ENCODE measurements at places on chromosomes 12 and 14. TPM values are rescaled to one million over a fixed set of nuclear protein-coding genes. Genes with fewer than 3 reads are reported as not detected.
A peak's percentile ranks its signal among the peaks of the same experiment; 100 is the strongest.

DNA sequence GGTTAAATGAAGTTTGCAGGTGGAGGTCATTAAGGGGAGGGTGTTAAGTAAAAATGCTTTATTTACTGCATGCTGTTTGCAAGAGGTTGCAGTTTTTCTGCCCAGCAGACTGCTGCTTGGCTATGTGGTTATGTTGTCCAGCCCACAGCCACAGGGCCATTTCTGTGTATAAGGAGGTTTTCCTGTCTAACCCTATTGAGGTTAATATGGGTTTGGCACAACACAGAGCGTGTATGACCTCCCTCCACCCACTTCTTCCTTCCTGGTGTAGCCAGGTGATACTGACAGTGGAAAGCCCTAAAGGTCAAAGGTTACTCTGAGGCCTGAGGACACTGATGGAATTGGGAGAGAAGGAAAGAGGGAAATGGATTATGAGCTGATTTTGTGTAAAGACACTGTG is 253.7 kb upstream of the PWP1 start:
- no peak for DNase-seq

- no peak for DNase-seq
Measured at GRCh38 chr12:124224535-124225110, 70.3 kb upstream of the RFLNA start.

DNA sequence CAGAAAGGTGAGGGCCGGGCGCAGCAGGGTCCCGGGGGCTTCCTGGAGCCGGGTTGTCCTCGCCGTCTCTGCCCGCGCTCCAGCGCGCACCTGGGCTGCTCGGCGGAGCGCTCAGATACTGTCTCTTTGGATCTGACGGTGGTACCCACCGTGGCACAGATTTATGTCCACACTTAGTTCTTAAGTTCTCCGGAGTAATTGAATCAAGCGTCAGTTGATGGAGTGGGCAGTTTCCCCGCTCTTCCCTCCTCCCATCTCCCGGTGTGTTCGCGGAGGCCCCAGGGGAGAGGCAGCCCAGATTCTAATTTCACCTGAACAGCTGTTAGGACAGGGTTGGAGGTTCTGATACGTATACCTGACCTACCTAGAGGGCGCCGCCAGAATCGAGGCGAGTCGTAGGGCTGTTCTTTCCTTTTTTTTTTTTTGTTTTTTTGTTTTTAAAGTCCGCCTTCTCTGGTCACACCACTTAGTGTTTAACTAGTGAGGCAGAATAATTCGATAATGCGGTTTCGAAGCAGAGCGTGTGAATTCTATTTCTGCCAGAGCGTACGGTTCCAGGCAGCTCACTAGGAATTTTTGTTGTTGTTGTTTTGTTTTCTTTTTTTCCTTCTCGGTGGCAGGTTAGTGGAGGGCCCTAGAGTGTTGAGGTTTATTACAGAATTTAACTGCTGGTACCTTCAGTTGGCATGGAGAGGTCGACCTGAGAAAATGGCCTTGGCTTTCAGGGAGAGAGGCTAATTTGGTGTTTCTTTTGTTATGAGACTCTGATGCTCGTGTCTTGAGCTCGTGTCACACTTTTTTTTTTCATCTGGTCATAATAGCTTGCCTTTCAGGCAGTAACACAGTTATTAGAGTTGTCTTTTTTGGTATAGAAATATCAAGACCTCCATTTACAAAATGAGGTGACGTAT is 22.3 kb upstream of the GNS start:
- DNase-seq, result no peak

GRCh38 chr12:109575683-109576082 is 2.1 kb downstream of the MVK start:
- no peak for DNase-seq

DNA sequence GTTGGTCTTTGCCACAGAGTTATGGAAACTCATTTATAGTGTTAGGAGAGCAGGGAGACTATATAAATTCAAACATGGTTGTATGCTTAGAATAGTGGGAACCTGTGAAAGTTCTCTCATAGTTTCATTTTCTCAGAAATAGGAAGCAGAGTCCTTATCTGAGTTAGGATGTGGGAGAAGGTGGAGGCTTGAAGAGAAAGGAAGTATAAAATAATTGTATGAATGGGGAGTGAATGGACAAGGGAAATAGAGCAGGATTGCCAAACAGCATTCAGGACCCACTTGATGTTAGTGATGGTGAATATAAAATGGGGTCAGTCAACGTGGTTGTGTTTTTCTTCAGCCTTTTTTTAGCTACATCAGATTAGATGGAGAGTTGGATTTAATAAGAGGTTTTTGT is 34.0 kb upstream of the TPH2 start:
- no peak for DNase-seq

DNA sequence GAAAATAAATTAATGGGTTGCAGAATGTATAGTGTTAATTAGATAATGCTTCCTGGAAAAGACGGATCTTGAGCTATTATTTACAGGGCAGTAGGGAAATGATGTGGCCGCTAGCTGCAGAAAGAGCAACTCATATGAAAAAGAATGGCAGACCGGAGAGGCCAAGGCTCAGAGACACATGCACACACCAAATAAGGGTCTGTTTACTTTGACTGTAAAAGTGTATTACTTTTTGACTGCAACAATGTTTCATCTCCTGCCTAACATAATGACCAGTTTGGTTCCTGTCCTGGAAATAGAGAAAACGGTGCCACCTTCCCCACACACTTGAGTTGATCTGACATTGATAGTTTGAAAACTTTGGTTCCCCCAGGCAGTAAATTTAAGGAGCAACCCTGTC is 290.9 kb downstream of the CACNA1C start:
- no peak for DNase-seq

DNA sequence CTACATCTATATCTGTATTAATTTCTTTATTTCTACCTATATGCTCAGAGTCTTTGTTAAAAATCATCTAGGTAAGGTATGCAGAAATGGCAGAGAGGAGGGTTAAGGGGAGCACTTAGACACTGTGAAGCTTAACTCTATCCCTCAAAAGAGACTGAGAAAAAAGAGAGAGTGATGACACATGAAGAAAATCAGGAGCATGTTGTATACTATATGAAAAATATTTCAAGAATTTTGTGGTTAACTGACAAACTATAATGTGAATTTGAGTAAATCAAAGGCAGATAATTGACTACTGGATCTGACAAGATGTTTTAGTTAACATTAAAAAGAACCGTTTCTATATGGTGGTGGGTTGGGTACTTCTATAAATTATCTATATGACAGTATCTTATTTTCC is 1814.2 kb upstream of the SEL1L start:
- no peak for DNase-seq

- DNase-seq, result no peak
Measured at GRCh38 chr14:73752297-73752992, 38.3 kb upstream of the PNMA1 start.

DNA sequence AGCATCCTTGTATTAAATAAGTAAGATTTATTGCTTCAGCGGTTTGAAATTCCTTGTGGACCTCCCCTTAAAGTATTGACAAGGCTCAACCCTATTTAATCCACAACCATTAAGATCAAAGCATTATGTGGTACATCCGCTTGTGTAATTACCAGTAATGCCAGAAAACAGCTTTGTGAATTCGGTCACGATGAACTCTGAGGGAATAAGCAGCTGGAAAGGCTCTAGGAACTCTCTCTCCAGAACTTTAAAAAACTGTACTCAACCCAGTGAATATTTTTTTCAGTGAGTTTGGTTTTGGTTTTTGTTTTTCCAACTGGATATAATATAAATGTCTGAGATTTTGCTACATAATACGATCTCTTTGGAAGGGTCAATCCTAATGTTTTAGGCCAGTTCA is 49.3 kb upstream of the DIO2 start:
- no peak for DNase-seq

GRCh38 chr14:100066962-100067361 is 1.7 kb downstream of the EVL start:
- DNase-seq, result no peak

DNA sequence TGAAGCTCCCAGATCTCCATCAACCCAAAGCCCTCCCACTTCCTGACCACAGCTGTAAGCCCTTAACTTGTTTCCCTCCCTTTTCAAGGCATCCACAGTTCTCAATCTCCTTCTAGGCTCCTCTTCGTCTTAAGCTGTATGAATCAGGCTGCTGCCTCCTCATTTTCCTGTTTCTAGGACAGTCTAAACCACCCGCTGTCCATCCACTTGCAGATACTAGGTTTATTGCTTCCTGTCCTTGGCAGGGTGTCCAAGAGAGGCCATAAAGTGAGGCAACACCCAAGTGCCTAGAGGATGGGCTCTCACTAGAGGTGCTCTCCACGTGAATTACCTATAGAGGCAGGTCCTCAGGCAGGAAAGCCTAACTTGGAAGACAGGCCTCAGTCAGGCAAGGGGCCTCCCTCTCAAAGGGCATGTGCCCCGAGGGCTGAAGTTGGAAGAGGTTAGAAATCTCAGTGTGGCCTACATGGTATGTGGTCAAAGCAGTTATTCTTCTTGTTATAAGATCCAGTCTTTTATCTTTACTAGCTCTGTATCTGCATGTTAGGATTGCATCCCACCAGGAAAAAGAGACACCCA is 8.8 kb upstream of the TMEM106C start:
- DNase-seq, result no peak

DNA sequence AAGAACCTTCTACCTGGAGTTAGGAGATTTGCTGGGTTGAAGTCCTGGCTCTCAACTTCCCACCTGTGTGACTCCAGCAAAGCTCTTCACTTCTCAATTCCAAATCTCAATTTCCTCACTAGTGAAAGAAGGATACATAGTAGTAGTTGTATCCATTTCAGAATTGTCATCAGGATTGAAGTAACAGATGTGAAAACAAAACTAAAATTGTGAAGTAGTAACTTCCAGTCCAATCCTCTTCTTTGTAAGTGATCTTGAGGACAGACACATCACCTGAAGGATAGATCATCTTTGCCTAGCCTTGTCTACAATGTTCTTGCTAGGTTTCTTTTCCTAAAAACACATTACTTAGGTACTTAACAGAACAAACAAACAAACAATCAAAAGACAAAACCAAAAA is 1.2 kb upstream of the LRRK2 start:
- no peak for DNase-seq

GRCh38 chr12:127191129-127191528 is 1075.8 kb upstream of the TMEM132C start:
- DNase-seq, result no peak

GRCh38 chr12:68467514-68467913 is 135.4 kb upstream of the MDM1 start:
- no peak for DNase-seq

GRCh38 chr12:42346403-42347002 is 20.5 kb downstream of the PPHLN1 start:
- no peak for DNase-seq

DNA sequence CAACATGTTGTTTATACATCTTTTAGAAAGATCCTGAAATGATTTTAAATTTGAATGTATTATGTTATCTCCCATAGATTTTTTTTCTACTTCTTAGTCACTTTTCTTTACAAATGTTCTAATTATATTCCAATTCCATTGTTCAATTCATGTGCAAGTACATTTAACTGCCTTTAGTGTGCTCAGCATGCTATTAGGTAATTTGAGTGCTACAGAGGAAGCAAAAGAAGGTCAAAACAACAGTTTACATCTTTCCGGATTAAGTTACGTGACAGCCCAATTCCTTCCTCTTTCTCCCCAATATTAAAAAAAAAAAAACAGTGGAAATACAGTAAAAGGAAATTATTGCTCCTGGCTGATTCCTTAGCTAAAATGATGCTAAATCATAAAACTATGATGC is 98.3 kb downstream of the RTN1 start:
- no peak for DNase-seq

DNA sequence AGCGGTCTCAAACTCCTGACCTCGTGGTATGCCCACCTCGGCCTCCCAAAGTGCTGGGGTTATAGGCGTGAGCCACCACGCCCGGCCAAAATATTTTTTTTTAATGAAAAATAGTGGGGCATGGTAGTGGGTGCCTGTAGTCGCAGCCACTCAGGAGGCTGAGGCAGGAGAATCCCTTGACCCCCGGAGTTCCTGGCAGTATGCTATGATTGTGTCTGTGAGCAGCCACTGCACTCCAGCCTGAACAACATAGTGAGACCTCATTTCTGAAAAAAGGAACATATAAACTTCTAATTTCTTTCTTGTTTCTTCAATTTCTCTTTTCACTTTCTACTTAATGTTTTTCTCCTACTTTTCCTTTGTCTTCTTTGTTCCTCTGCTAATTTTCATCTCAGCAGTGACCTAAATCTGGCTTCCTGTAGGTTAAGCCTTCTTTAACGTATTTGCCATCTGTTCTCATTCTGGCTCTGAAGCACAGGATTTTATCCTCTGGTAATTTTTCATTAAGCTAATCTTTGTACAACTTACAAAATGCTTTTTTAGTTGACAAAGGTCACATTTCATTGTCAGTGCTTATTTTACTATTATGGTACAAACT is 4.5 kb upstream of the RPGRIP1 start:
- no peak for DNase-seq

DNA sequence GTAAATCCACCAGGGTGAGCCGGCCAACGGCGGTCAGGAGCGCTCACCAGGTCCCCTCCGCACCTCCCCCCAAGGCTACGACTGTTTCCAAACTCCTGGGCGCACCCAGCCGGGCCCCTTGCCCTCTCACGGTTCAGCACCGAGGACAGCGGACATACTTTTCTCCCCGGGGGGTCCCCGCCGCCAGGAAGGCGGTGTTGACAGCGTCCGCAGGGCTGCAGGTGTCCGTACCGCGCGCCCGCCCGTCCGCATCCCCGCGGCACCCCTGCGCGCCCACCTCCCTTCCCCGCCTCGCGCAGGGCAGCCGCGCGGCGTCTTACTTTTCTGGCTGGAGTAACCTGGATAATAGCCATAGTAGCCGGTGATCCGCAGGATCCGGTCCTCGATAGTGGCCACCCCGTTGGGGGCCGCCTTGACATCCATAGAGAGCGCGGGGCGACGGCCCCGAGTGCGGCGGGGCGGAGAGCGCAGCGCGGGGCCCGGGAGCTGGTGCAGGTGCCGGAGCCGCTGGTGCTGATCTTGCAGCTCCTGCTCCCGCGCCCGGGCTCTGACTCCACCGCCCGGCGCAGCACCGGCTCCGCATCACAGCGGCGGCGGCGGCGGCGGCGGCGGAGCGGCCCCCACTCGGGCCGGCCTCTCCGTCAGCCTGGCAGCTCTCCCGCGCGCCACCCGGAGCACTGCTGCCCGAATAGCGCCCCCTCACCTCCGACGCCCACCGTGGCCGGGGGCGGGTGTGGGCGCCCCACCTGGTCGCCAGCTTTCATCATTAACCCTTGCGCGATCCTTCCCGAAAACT is at the start of gene SLC35F4:
Gene SLC35F4 (minus strand): TSS at position 690 of the 796 bp plus-strand sequence.
- DNase-seq, result peak; percentile 75

GRCh38 chr12:44531320-44531971 is 344.7 kb downstream of the NELL2 start:
- DNase-seq, result no peak

Gene PYGL
- 15.3 TPM for total RNA-seq

Gene VWF
- total RNA-seq, result 0.10 TPM

Gene OGFOD2
- total RNA-seq, result 16.1 TPM

Gene NRDE2
- total RNA-seq, result 36.7 TPM

Gene TAS2R19
- 8.5 TPM for total RNA-seq

Gene CCDC197
- total RNA-seq, result not detected

Gene DIO2
- total RNA-seq, result 0.75 TPM

Gene TMEM132C
- total RNA-seq, result 0.31 TPM

Gene CELA1
- total RNA-seq, result not detected

Gene CABP1
- 0.49 TPM for total RNA-seq

Data from progenitor cell of endocrine pancreas (in vitro differentiated cells).